HEK293T (cell line): ENCODE measurements at places on chromosomes 13 and 19.

DNA sequence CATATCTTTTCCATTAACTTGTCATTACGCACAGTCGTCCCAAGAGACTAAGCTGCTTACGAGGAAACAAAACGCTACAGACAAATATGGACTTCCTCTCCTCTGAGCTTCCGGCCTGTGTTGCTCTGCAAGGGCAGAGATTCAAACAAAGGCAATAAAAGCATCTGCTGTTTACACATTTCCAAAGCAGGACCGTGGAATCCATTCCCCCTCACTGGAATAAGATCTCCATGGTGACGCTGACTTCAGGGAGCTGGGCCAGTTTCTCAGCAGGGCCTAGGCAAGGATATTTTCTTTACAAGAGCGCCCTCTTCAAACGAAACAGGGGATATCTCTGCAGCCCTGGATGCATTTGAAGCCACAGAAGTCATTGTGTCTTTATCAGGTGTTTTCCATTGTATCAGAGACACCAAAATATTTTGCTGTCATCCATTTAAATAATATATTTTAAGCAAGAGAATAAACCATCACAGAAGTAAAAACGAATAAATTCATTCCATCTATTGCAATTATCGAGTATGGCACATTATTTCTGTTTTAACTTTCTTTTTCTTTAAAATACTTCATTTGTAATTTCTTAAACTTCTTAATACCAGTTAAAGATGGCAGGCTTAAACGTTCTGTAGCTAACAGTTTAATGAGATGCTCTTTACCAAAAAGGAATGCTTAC is 177.5 kb downstream of the DCLK1 start:
- DNase-seq = peak; percentile 71

DNA sequence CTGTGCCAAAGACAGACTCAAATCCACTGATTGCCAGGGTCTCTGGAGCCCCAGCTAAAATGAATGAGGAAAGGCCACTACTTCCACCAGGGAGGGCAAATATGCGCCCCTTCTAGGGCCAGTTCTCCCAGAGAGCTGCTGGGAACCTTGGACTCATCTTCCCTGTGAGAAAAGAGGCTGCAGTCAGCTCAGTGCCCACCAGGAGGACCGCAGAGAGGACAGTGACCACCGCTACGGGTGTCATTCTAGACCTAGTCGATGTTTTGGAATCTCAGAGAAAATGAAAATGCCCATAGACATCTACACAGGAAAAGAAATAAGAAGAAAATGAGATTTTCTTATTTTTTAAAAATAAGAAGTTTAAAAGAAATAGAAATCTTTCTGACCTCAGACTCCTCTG is 235.1 kb downstream of the UQCRFS1 start:
- DNase-seq = no peak

- DNase-seq = no peak
Observed at GRCh38 chr13:110637747-110638146, 22.4 kb downstream of the NAXD start.

DNA sequence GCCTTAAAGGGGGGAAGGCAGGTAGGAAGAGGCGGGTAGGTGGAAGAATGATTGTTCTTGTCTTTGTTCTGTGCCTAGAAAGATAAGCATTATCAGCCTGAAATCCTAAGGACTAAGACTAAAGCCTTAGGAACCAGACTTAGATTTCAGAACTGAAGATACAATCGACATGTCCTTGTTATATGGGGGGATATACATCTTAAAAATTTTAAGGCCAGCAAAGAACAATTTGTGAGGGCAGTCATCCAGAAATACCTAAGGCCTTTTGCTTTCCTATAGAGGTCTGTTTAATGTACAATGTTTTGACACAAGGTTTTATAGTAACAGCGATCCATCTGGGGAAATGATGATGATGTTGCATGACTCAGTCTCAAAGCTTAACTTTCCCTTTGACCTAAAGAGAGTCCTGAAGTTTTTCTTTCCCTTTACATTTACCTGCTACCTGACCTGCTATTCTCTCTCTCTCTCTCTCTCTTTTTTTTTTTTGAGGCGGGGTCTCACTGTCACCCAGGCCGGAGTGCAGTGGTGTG is 20.2 kb upstream of the CEACAM6 start:
- DNase-seq = no peak

DNA sequence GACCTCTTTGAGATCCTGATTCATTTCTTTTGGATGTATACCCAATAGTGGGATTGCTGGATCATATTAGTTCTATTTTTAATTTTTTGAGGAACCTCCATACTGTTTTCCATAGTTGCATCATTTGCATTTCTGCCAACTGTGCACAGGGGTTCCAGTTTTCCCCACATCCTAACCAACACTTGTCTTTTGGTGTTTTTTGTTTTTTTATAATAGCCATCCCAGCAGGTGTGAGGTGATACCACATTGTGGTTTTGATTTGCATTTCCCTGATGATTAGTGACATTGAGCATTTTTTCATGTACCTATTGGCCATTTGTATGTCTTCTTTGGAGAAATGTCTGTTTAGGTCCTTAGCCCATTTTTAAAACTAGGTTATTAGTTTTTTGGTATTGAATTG is 18.8 kb upstream of the GPR183 start:
- DNase-seq = no peak

DNA sequence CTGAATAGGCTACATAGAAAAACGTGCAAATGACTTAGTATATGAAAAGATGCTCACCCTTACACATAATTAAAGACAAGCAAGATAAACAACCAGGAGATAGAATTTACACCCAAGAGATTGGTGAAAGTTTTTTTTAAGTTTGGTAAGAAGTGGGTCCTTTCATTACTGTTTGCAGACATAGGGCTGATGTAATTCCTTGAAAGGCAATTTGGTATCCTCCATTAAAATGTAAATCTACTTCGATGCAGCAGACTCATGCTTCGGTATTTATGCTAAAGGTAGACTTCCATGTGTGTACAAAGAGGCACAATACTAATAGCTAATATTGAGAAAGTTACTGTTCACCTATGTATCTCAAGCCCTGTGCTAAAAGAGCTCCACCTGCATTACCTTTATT is 33.5 kb downstream of the CNMD start:
- no peak for DNase-seq
